Umbilical cord (tissue), 2 donors: ENCODE measurements at places on chromosomes 6 and 20. TPM values are rescaled to one million over a fixed set of nuclear protein-coding genes. Genes with fewer than 3 reads are reported as not detected.
A peak's percentile ranks its signal among the peaks of the same experiment; 100 is the strongest.

The TP53TG5 gene
- 32.0 TPM for total RNA-seq

GRCh38 chr6:163712981-163713380 is 298.5 kb downstream of the QKI start:
- no peak for DNase-seq

The XRN2 gene
- total RNA-seq, result 54.9 TPM

The ARFGEF2 gene
- 23.8 TPM for total RNA-seq

The TNFRSF6B gene
- not detected for total RNA-seq

DNA sequence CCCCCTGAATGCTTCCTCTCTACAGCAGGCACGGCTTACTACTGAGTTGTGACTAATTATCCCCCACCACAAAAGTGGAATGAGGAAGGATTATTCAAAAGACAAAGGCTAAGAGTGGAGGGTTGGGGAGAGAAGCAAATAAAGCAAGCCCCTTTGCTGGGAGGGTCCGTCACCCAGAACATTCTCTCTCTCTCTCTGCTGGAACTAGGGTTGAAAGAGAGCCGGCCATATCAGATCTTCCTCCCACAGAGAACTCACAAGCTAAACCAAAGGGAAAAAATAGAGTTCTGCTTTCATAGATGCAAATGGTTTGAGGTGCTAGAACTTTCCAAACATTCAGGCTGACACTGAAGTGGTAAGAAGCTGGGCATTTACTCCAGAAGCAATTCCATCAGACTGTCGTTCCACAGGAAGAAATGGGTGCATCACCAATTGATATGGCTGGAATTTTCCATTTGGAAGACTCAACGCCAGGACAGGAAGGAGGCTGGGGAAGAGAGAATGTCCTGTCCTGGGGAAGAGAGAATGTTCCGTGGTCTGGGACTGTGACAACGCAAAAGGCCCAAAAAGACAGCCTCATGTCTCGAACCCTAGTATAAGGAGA is 7.9 kb downstream of the ZMYND8 start:
- no peak for DNase-seq

The SPEF1 gene
- total RNA-seq, result 0.72 TPM

- DNase-seq, result no peak
These were observed 7.1 kb downstream of the PTK6 start for GRCh38 chr20:63529861-63530787.

The BNIP5 gene
- 1.2 TPM for total RNA-seq

The UBE2C gene
- total RNA-seq, result 3.6 TPM

The KHDC1L gene
- total RNA-seq, result not detected

DNA sequence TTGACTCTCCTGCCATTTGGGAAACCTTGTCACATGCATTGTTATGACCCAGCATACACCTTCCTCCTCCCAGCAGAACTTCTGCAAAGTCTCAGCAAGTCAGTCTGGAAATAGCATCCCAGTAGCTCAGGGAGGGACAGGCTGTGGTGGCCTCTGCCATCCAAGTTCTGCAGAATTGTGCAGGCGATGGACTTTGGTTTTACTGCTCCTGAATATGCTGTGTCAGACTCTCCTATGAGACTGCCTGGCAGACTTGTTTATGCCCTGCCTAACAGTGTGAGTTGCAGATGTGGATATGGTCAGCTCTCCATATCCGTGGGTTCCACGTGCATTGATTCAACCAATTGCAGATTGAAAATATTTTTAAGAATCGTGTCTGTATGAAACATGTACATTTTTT is 52.8 kb downstream of the SNRNP48 start:
- DNase-seq, result no peak

The DOK5 gene
- 6.7 TPM for total RNA-seq

GRCh38 chr6:143679041-143679440 is 1.3 kb downstream of the PHACTR2 start:
- peak; percentile 42 for DNase-seq

DNA sequence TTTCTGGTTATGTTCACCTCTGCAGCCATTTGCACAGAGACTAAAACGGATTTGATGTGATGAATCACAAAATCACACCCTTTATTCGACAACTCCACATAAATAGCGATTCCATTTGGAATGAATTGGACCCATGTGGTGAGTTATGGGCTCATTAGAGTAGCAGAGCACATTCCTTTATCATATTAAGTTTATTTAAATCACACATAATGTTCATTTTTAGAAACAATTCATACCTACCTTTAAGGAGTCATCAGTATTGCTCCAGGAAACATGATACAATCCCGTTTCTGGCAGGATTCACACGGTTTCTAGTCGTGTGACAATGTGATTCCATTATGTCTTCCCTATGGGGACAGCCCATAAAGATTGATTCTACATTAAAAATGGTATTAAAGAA is 303.5 kb downstream of the CDH4 start:
- no peak for DNase-seq
